ENCODE measurements at places on chromosomes 7 and 10.

- DNase-seq: no peak
Observed at GRCh38 chr10:4568086-4568485, 257.9 kb upstream of the AKR1E2 start.

DNA sequence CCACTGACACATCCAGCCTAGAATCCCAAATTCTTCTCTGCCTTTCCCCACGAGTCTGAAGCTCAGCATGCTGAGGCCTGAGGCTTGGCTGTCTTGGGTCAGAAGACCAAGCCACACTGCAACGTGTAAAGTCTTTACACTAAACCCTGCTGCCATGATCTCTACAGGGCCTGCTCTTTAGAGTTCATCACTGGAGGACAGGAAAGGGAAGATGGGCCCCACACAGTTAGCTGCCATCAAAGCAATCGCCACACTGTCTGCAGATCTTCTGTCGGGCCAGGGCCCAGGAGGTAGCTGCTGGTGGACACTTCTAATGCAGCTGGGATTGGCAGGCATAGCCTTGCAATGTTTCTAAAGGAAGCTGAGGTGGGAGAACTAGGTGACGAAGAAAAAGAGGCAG is 8.4 kb upstream of the TECTB start:
- no peak for DNase-seq

- no peak for DNase-seq
Observed at GRCh38 chr10:99008054-99008453, 227.6 kb downstream of the HPSE2 start.

GRCh38 chr7:130432886-130433285 is 7.9 kb downstream of the CEP41 start:
- DNase-seq: no peak

GRCh38 chr7:41886901-41887311 is 184.0 kb upstream of the INHBA start:
- DNase-seq: peak; percentile 86

- no peak for DNase-seq
Observed at GRCh38 chr7:43921423-43921822, 4.8 kb upstream of the UBE2D4 start.

DNA sequence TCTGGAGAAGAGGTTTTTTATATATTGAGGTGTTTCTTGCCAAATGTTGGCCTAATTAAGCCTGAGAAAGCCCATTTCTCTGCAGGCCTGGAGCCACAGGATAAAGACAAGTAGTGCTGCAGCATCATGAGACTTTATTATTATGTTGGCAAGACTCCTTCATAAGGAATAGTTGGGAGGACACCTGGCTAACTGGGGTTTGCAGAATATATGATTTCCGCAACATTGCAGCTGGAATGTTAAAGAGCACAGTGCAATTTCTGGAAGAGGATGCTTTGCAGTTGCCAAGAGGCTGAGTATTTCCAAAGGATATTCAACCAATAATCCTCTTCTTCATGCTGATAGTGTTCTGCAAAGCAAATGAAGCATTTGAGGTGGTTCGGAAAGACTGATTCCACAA is 1512.8 kb upstream of the LRRTM3 start:
- DNase-seq: no peak

GRCh38 chr7:30708412-30708811 is 26.2 kb upstream of the CRHR2 start:
- no peak for DNase-seq

GRCh38 chr7:136652635-136653370 is 215.6 kb upstream of the CHRM2 start:
- DNase-seq: no peak

DNA sequence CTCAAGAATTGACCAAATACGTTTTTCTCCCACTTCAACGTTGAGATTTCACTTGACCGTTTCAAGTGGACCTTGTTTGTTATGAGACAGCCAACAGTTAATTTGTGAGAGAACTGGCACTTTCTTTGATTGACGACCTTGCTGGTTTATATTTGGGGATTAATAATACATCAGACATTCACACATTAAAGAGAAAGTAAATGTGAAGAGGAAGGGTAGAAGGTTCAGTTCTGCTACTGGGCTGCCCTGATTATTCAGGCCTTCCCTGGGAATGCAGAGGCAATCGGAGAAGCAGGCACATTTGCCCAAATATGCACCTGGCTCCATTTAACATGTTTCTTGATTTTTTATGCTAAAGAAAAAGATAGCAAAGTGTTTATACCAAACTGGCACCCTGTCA is 114.1 kb downstream of the POU6F2 start:
- no peak for DNase-seq

DNA sequence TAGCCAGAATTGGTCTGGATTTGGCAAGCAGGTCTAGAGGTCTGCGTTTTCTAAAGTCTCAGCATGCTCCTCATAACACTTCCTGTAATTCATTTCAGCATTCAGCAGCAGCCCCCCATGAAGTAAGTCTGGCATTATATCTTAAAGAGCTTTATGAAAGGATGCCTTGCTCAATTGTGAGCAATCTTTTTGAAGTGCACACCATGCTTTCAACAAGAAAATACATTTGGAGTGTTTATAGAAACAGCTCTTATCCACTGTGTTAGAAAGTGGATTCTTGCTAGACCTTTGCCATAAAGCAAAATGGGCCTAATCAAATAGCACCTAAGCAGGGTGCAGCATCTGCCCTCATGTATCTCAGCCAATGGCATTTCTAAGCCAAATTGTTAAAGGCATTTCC is 378.0 kb upstream of the AKR1E2 start:
- no peak for DNase-seq

GRCh38 chr10:4337563-4337962 is 488.4 kb upstream of the AKR1E2 start:
- DNase-seq: no peak

DNA sequence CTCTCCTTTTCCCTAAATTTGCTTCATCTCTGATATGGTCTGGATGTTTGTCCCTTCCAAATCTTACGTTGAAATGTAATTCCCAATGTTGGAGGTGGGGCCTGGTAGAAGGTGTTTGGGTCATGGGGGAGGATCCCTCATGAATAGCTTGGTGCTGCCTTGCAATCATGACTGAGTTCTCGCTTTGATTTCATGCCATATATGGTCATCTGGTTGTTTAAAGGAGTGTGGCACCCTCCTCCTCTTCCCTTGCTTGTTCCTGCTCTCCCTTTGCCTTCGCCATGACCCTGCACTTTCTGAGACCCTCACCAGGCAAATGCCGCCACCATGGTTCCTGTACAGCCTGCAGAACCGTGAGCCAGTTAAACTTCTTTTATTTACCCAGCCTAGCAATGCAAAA is 14.5 kb downstream of the NOBOX start:
- DNase-seq: peak; percentile 19

- DNase-seq: no peak
Observed at GRCh38 chr7:130435311-130435854, 5.4 kb downstream of the CEP41 start.

DNA sequence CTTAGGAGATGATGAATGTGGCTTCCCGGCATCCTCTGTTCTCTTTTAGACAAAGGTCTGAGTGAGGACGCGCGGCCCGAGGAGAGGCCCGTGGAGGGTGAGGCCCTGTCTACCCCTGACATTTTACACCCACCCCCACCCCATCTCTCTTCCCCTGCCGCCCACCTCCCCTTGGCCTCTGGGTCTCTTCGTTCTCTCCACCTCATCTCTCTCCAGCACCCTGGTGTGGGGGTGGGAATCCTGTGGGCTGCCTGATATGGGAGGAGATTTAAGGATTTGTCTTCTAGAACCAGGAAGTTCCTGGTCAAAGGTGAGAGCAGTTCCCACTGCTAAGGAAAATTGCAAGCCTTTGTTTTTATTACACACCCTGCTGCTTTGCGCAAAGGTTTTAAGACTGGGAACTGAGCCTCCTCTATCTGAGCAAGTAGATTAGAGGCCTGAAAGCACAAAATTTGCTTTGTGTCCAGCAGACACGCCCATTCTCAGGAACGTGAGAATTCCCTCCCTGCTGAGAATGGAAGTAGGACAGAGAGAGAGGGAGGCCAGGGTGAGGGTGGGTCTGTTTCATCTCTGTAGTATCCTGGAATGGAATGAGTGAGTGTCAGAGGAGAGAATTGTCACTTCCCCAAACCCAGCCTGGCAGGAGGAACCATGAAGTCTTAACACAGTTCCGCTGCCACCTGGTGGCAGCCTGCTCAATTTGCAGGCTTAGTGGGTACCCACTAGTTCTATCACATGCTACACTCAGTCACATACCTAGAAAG is 91.2 kb downstream of the GTF2IRD1 start:
- DNase-seq: no peak

GRCh38 chr10:5944389-5945189 is 32.8 kb downstream of the IL15RA start:
- peak; percentile 92 for DNase-seq

- DNase-seq: no peak
Observed at GRCh38 chr7:148983200-148984146, 44.8 kb downstream of the PDIA4 start.

DNA sequence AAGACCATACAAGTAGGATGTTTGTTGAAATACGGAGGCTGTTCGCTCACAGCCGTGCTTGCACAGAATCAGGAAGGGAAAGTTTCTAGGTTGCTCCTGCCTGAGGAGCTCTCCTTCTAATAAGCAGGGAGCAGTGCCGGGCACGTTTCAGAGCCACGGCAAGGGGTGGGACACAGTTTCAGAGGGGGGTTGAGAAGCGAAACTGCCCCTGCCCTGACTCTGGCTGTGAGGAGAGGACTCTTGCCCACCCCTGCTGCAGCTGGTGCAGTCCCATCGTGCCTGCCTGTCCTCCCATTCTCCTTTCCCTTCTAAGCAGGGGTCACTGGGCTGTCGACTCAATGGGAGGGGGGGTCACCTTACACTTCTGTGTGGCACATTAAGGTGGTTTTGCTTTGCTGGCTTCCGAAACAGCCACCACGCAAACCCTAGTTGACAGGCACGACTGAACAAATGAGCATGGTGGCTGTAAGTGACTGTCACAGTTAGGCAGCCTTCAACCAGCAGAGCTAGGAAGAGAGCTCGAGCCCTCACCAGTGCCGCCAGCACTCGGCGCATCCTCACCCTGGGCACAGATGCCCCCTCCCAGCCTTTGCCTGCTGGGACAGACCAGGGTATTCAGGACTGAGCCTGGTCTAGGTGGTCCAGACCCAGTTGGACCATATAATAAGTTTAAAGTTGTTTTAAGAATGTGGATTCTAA is 37.5 kb downstream of the ZNF467 start:
- no peak for DNase-seq

Data from coronary artery (tissue), 2 donors.